Fibroblast of upper back skin (primary cell): ENCODE measurements at places on chromosomes 3 and 15.

DNA sequence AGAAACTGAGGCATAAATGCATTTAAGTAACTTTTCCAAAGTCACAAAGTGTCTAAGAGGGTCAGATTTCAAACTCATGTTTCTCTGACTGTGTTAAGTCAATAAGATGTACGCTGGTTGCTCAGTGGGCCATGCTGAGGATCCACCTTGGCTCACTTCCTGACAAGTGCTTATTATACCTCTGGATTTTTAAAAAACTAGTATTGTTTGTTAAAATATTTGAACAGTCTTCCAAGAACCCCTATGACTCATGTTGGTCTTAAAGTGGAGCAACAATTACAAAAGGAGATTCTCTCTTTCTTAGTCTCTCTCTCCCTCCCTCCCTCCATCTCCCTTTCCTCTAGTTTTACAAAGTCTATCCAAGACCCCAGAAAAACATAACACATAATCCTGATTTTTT lies 1050.2 kb downstream of the AGBL1 start:
- DNase-seq: peak; percentile 33

- DNase-seq: no peak
These were observed 68.4 kb upstream of the SEC13 start for GRCh38 chr3:10389339-10389738.

GRCh38 chr15:99435877-99436541 lies 129.8 kb upstream of the MEF2A start:
- no peak for DNase-seq

- peak; percentile 84 for DNase-seq
These were observed 626 bp upstream of the PTPRG start for GRCh38 chr3:61560517-61561373.

DNA sequence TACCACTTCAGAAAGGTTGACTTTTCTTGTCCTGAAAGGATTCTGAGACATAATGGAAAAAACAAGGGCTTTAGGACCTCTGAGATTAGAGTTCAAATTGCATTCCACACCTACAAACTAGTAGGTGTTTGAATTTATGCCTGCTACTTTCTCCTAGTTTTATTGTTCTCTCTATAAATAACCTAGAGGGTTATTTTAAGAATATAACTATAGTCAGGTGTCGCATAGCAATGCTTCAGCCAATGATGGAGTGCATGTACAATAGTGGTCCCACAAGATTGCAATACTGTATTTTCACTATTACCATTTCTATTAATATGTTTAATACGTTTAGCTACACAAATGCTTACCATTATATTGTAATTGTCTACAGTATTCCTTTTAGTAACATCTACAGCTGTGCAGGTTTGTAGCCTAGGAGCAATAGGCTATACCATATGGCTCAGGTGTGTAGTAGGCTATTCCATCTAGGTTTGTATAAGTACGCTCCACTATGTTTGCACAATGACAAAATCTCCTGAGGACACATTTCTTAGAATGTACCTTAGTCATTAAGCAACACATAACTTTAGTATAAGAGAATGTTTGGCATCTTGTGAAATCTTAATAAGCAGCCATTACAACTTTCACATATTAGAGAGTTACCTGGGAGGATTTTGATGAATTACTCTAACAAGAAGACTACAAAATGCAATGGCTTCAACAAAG lies 1352.5 kb downstream of the ZPLD1 start:
- DNase-seq: no peak

DNA sequence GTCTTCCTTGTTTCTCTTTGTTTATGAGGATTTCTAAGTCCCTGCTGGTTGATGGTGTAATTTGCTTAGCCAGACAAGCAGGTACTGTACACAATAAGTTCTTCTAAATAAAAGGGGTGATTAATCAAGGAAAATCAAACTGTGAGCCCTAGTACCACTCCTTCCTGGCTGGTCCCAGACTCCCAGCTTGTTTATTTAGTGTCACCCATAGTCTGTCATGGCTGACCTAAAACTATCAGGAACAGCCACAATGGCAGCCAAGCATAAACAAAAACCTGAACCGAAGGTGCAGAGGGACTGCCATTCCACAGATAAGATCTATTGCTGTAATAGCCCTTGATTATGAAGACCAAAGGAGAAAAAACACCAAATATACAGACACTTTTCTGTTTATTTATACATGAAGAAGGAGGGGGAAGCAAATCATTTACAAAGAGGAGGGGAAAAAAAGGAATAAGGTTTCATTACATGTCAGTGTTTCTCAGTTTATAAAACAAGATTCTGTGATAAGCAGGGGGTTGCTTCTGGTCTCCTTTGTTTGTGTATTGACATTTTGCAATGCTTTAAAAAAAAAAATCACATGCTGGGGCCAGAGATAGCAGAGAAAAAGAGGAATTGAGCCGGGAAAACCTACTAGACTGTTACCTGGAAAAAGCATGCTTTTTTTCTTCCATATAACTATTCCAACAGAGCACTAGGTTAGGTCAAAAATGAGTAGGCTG lies 182.4 kb upstream of the DPH6 start:
- DNase-seq: no peak

DNA sequence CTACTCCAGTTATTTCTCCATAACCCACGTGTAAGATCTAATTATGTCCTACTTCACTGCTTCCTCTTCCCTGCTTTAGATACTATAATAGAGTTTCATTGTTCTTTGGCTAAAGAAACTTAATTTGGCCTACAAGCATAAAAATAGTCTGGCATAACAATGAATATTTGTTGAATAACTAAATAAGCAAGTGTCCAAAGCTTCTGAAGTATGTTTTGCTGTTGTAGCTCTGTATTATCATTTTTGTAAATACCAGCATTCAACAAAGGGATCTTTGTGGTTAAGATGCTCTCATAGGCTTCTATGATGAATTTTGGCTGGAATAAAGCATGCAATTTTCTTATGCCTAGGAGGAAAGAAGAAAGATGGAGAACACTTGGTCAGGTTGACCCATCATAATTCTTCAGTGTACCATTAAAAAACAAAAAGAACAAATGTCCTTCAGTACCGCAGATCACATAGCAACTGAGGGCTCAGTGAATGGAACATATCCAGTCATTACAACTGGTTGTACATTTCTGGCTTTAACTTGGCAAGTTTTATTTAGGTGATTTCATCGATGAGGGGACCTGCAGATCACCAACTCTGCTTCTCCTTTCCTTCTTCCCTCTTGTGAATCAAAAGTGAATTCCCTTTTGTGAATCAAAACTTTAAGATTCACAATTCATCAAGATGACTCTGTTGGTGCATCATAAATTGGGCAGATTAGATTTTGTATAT lies 465.9 kb upstream of the TGFBR2 start:
- DNase-seq: no peak

- no peak for DNase-seq
These were observed 121.9 kb upstream of the MEF2A start for GRCh38 chr15:99443768-99444446.

DNA sequence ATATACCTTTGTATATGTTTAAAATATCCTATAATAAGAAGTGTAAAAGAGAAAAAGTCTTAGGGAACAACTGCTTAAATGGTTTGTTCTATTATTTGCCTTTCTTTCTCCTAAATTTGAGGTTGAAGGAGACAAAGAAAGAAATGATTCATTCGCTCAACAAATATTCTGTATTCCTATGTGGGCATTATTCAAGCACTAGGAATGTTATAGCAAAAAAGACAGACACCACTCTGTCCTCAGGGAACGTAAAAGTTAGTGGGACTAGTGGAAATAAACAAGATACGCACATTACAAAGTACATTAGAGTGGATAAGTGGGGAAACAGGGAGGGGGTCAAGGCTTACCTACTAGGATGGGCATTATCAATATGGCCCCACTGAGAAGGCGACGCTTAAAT lies 332.2 kb downstream of the LPP start:
- peak; percentile 74 for DNase-seq

GRCh38 chr3:160435747-160436146 lies 13.8 kb downstream of the TRIM59 start:
- DNase-seq: no peak

GRCh38 chr3:37139567-37140052 lies 34.8 kb downstream of the LRRFIP2 start:
- no peak for DNase-seq

- DNase-seq: no peak
These were observed 206.6 kb downstream of the MECOM start for GRCh38 chr3:169456900-169457299.

GRCh38 chr15:74350295-74351275 lies 16.9 kb downstream of the CYP11A1 start:
- no peak for DNase-seq

DNA sequence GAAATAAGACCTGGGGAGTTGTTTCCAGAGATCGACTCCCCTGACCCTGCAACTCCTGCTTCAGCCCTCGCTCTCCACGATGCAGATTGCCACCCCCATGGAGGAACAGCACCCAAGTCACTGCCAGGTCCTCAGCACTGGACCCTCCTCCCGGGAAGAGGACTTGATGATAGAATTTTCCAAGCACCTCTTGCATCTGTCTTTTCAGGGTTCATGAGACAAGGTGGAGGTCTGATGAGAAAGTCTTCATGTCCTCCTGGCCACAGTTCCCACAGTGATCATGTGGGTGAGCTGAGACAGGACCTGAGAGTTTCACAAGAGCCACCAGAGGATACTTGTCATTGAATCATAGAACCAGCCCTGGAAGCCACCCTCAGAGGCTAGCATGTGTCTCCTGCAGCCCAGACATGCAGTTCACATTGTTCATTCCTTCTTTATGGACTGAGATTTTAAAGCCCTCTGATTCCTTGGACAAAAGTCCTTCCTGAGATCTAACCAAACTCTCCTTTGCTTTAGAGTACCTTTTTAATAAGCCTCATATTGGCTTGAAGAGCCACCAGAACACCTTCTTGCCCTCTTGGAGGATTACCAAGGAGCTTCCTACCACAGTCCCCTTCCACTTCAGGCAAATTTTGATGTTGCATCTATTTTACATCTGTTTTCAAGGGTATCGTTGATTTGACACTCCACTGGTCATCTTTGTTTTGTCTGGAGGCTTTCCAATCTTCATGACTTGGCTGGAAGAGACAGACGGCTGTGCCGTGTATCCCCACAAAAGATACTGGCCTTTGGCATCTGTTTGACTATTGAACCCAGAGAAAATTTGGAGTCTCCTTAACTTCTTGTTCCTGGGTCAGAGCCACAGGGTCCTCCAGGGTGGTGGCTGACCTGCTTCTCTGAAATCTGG lies 224.8 kb upstream of the BHLHE40 start:
- DNase-seq: no peak

GRCh38 chr3:149390772-149391212 lies 13.3 kb upstream of the TM4SF1 start:
- DNase-seq: peak; percentile 35

GRCh38 chr15:76815421-76815820 lies 89.7 kb downstream of the SCAPER start:
- DNase-seq: no peak

DNA sequence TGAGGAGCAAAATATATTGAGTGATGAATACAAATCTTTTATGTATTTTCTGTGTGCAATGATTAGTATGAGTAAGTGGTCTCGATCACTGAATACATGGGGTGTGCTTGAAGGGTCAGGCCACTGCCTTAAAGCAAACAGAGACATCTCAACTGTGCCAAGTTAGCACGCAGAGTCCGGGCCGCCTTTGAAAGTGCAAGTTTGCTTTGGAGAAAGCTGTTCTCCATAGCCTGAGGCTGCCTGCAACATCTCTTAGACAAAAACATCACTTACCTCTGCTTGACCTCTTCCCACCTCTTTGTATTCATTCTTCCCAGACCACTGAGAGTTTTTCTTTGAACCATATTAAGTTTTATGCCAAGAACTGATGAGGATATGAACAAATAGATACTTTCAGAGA lies 267.0 kb downstream of the ZBTB20 start:
- no peak for DNase-seq

- peak; percentile 87 for DNase-seq
These were observed 40.1 kb downstream of the CDCP1 start for GRCh38 chr3:45105855-45106671.

- DNase-seq: no peak
These were observed 22.0 kb downstream of the KIF9 start for GRCh38 chr3:47260605-47261004.

DNA sequence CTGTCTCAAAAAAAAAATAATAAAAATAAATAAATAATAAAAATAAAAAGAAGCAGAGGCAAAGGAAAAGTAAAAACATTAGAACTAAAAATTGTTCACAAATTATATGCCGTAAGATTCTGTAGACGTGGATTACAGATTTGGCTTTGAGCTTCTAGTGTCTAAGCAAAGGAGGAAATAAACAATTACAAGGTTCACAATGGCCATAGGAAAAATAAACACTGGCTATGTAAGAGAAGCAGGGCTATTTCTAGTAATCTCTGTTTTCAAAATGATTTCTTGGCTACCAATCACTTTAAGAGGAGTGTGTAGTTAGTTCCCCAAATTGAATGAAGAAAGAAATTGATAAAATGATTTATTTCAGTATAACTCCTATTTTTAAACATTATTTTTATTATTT lies 54.5 kb downstream of the TMEM41A start:
- no peak for DNase-seq

- no peak for DNase-seq
These were observed 2.5 kb downstream of the KLF13 start for GRCh38 chr15:31328969-31329639.

GRCh38 chr15:33242165-33242564 lies 47.7 kb upstream of the FMN1 start:
- DNase-seq: peak; percentile 53

- DNase-seq: peak; percentile 40
These were observed 256.5 kb upstream of the CBLB start for GRCh38 chr3:106125321-106125720.

GRCh38 chr15:78508272-78508671 lies 895 bp downstream of the HYKK start:
- DNase-seq: no peak

DNA sequence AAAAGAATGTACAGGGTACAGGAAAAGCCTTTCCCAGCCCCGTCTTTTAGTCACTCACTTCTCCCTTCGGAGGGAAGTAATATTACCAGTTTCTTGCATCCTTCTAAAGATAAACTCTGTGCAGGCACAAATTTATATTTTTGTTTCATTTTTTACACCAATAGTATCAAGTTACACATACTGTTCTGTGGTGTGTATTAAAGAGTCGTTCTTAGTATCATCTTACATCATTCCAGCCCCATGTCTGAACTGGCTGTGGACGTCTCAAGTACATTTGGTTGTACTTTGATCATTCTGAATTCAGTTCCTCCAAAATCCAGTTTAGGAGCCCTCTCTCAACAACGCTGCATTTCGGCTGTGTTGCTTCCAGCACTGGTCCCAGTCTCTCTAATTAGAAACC lies 68.7 kb downstream of the LMLN start:
- peak; percentile 61 for DNase-seq

- DNase-seq: peak; percentile 64
These were observed 720.2 kb downstream of the ROBO1 start for GRCh38 chr3:79047581-79047980.

GRCh38 chr3:81776643-81777042 lies 15.2 kb upstream of the GBE1 start:
- DNase-seq: no peak
